ENCODE measurements at places on chromosomes 11 and 22.

DNA sequence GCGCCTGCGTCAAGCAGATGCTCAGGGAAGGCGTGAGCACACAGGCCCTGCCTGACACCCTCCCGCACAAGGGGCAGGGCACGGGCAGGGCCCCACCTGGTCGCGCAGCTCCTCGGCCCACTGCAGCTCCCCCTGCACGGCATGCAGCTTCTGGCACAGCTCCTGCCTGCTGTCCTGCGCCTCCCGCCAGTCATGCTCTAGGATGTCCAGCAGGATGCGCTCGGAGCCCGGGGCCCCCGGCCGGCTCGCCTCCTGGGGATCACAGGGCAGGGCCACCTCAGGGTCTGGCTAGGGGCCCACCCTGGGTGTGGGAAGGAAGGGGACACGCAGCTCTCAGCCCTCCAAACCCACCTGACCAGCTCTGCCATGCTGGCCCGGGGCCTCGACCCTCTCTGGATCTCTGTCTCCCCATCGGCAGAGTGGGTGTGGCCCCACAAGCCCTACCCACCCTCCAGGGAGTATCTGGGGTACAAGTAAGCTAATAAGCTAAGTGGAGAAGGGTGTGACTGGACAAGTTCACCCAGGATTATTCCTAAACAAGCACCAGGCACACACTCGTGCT is 10.7 kb downstream of the CARD10 start:
- DNase-seq: no peak

DNA sequence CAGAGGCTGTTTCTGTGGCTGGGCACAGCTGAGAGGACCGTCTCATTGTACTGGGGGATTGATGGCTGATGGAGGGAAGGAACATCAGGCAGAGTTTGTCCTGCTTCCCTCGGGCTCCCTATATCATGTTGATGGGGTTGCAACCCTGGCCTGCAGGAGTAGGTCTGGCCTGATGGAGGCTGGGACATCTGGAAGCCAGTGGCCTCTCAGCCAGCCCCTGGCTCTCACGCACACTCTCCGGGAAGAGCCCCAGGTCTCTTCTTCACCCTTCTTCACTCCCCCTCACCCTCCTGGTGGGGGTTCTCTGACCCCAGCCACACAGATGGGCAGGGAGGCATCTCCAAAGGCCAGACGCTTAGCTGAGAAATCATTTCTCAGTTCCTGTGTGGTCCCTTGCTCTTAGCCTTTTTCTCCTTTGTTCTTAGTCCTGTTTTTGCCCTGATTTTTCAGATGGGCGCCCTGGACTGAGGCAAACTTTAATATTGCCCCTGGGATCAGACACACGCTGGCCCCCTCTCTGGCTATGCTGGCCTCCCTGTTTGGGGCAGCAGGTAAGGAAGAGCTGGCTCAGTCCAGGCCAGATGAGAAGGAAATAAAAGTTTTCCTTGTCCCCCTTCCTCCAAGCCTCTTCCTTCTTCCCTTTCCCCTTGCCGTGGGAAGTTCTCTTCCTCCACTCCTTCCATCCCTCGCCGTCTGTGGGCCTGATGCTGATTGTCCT is 13.9 kb upstream of the ANO1 start:
- no peak for DNase-seq

DNA sequence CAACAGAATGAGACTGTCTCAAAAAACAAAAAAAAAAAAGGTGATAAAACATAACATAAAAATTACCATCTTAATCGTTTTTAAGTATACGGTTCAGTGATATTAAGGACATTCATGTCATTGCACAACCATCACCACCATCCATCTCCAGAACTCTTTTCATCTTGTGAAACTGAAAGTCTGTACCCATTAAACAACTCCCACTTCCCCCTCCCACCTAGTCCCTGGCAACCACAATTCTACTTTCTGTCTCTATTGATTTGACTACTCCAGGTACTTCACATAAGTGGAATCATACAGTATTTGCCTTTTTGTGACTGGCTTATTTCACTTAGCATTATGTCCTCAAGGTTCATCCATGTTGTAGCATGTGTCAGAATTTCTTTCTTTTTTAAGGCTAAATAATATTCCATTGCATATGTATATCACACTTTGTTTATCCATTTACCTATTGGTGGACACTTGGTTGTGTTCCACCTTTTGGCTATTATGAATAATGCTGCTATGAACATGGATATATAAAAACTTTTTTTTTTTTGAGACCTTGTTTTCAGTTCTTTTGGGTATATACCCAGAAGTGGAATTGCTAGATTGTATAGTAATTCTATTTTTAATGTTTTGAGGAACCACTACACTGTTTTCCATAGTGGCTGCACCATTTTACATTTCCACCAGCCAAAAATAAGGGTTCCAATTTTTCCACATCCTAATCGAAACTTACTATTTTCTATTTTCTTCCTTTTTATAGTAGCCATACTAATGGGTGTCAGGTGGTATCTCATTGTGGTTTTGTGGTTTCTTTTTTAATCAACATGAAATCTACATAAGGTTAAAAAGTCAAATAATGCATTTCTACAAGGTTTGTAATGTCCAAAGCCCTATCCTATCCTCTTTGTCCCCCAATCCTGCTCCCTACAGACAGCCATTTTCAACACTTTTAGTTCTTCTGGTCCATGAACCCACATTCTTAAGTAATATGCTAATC is 23.4 kb upstream of the PIK3C2A start:
- DNase-seq: no peak

DNA sequence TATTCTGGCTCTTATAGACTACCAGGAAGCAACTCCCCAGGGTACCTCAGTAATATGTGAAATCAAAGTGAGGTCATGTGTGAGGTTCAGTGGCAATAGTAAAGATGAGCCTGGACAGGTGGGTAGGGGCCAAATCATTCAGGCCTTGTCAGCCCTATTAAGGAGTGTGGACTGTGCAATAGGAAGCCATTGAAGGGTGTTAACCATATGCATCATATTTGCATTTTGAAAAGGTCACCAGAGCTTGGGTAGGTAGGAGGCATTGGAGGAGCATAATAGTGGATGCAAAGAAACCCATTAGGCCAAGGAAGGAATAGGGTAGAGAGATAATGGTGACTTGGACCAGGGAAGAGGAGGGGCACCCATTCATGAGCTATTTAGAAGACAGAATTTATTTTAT is 8.4 kb upstream of the MRPL11 start:
- DNase-seq: no peak

DNA sequence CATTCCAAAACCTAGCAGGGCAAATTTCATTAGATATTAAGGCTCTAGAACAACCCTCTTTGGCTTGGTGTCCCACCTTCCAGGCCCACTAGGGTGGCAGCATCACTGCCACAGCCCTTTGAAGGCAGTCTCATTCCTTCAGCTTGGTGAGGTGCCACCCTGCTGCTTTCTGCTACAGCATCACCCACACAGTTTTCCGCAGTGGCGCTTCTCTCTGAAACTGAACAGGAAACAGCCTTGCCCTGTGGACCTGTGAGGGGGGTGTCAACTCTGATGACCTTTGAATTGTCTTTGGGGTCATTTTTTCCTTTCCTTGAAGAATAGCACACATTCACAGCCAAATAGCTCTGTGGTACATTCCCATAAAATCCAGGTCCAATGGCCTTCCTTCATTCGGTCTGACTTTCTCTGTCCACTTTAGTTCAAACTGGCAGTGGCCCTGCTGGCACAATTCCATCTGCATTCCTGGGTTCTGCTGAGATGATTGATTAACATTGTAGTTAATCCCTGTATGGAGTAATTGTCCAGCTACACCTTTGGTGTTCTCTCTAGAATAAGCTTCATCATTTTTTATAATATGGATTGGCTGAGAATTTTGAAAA is 251.9 kb upstream of the FAT3 start:
- DNase-seq: no peak

DNA sequence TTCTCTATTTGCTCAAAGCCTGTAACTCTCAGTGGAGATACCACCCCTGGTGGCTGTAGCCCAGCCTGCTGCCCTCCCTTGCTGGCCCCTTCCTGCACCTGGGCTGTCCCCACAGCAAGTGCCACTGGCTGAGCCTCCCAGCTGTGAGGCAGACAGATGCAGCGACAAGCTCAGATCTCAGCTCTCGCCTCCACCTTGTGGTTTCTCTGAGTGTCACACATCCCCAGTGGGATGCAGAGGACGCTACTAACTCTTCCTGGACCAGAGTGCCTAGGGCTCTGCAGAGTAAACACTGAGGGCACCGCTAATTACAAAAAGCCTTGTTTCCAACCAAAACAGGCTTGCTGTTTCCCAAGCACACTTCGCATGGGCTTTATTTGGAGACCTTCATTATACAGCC is 8.9 kb downstream of the YPEL1 start:
- no peak for DNase-seq

DNA sequence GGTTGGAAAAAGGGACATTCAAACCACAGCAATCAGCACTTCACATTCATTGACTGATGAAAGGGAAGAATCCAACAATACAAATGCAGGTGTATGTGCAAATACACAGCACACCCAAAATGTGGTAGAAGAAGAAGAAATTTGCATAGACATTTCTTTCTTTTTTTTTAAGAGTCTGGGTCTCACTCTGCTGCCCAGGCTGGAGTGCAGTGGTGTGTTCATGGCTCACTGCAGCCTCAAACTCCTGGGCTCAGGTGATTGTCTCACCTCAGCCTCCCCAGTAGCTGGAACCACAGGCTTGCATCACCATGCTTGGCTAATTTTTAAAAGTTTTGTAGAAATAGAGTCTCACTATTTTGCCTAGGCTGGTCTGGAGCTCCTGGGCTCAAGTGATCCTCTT is 21.9 kb downstream of the CARS1 start:
- no peak for DNase-seq

DNA sequence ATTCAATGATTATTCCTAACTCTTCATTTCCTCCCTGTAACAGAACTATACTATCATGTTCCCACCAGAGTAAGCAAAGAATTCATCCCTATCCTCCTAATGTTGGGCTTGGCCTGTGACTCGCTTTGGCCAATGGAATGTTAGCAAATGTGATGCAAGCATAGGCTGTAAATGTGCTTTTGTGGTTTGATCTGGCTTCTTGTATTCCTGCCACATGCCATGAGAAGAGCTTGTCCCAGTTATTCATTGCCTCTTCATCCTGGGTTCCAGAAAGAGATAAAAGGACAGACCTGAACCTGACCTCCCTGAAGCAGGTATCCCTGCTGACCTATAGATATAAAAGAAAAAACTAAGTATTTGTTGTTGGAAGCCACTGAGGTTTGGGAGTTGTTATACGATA is 51.0 kb downstream of the SYTL2 start:
- DNase-seq: no peak

DNA sequence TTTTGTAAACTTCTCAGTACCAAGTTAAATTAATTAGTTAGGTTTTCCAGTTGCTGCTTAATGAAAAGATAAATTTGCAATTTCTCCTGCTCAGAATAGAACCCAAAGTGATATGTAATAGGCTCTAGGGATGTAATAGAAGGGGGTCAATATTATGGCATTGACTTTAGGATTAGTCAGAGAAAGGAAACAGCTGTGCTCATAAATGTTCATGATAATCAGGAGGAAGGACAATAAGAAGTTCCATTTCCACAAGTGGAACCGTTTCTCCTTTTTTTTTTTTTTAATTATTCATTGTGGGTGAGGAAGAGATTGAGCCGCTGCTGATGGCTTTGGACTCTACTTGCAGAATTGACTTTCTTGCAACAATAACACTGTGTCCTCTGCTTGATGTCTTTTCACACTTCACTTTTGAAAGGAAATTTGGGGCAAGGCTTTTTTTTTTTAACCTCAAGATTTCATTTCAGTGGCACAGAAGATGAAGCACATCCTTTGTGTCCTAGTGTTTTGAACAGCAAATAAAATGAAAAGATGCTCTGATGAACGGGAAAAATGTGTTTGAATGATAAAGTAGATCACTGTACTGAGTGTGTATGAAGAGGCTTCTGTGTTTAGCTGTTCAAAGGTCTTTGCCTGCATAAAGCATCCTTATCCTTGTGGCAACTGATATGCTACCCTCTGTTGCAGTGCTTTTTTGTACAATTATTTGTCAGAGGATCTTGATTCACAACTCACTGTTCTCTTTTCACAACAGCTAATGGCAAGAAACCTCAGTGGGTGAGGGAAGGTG is 62.4 kb downstream of the GAS2 start:
- no peak for DNase-seq

- no peak for DNase-seq
These were observed 18.0 kb downstream of the DERL3 start for GRCh38 chr22:23820748-23821211.

DNA sequence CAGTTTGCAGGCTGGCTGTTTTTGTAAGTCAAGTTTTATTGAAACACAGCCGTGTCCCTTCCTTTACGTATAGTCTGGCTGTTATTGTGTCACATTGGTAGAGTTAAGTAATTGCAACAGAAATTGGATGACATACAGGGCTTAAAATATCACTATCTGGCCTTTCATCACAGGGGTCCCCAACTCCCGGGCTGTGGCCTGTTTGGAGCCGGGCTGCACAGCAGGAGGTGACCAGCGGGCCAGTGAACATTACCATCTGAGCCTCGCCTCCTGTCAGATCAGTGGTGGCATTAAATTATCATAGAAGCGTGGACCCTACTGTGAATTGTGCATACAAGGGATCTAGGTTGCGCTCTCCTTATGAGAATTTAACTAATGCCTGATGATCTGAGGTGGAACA is 31.7 kb downstream of the EXT2 start:
- DNase-seq: no peak

GRCh38 chr11:70135625-70136059 is 57.5 kb downstream of the ANO1 start:
- DNase-seq: no peak

GRCh38 chr11:82305123-82305522 is 428.5 kb downstream of the FAM181B start:
- no peak for DNase-seq

DNA sequence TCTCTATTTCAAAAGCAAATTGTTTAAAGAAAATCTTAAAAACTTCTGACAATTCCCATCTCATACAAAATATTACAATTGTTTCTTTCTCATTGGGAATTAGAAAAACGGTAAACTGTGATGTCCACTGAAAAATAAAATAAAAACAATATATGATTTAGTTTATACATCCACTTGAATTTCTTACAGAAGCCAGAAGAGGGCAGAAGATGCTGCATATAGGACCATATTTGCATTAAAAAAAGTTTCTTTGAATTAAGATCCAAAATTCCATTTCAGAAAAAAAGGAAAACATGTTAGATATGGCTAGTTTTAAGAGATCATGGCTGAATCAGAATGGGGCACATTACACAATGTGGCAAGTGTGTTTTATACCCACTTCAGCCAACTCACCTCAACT is 39.3 kb upstream of the LRRC4C start:
- DNase-seq: no peak

GRCh38 chr11:66842501-66842895 is 743 bp upstream of the RCE1 start:
- DNase-seq: no peak

- no peak for DNase-seq
These were observed 78.6 kb upstream of the B3GNT6 start for GRCh38 chr11:76955459-76956114.

DNA sequence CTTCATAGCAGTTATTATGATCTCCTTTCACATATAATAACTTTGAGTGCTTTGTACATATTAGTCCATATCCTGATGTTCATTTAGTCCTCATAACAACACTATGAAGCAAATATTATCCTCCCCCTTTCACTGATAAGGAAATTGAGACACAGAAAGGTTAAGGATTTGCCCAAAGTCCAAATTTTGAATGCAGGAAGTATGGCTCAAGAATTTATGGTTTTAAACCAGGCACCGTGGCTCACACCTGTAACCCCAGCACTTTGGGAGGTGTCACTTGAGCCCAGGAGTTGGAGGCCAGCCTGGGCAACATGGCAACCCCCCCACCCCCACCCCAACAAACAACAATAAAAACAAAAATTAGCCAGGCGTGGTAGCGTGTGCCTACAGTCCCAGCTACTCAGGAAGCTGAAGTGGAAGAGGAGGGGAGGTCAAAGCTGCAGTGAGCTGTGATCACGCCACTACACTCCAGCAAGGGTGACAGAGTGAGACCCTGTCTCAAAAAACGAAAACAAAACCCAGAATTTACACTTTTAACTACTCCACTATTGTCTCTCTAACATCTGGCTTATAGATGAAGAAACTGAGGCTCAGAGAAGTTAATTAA is 8.6 kb downstream of the CCDC34 start:
- no peak for DNase-seq

Measured in Panc1 (cell line).